Stimulated activated CD4-positive, alpha-beta T cell treated with anti-CD3 and anti-CD28 coated beads, Interleukin-15, amount 100 ng/mL, for 1 hour (primary cell): ENCODE measurements at places on chromosomes 6 and 20.
A peak's percentile ranks its signal among the peaks of the same experiment; 100 is the strongest.

GRCh38 chr20:11917663-11918062 is at the start of gene BTBD3:
Gene BTBD3 (plus strand): TSS chr20:11917893. CDS start chr20:11918276, 383 bp downstream.
- no peak for DNase-seq

DNA sequence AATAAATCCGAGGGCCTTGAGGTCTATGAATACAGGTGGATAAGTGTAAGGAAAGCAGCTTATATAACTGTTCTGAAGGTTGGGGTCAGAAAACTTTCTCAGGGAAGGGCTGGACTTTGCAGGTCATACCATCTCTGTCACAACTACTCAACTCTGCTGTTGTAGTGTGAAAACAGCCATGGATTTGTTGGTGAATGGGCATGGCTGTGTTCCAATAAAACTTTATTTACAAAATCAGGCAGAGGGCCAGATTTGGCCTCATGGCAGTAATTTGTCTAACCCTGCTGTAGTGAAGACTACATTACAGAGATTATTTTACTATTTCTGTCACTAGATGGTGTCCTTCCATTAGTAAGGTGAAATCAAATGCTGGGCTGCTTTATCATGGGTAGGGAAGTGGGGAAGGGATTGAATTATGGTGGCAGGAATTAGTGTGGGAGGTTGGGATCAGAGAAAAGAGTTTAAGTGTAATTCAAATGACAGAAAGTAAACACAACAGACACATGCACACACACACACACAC is 409.6 kb upstream of the CHD6 start:
- DNase-seq = no peak

- DNase-seq = no peak
These were observed at the start of gene SPACA1 for GRCh38 chr6:88047510-88048150. Gene SPACA1 (plus strand): TSS chr6:88047841. CDS start chr6:88047906, 65 bp downstream.

GRCh38 chr20:53312957-53313356 is 280.7 kb downstream of the ZNF217 start:
- DNase-seq = no peak

DNA sequence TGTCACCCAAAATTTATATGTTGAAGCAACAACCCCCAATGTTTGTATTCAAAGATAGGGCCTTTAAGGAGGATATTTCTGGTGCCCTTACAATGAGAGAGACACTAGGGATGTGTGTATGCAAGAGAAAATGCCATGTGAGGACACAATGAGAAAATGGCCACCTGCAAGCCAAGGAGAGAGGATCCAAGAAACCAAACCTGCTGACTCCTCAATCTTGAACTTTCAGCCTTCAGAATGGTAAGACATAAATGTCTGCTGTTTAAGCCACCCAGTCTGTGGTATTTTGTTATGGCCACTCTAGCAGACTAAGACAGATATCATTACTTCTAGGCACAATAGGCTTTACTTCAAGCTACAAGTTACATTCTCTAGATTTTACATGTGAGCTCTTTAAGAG is 1145.1 kb upstream of the MAP3K7 start:
- no peak for DNase-seq

DNA sequence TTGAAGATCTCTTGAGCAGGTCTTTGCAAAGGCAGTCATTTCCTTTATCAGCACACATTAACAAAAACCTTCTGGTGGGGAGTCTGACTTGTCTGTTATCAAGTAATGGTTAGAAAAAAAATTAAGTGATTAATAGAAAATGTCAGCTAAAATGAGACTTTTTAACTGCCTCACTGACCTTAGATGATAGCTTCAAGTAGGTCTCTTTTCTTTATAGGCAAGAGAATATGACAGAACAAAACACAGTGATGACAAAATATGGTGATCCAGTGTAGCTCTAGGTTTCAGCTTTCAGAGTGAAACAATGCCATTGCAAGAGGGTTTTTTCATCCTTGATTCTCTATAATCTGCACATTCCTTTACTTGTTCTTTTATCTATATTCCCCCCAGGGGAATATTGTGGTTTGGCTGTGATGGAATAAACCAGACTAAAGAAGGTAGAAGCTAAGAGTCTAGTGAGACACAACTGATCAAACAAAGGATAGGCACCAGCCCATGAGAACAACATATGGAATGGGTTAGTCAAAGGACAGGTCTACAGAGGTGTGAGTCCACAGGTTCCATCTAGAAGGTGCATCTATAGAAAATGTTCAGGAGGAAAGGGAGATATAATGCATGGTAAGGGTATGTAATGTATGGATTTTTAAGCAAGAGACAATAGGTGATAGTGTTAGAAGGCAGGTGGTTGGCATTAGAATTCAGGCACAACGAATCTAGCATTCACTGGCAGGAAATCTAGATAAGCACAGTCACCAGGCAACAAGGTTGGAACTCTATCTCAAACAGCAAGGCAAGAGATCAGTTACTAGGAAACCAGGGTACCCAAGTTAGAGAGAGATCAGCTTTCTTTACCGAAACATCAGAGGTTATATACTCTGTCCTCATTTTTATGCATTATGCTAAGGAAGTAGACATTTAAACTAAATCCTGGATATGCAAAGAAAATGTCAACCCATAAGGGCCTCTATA is 228.9 kb upstream of the SMLR1 start:
- DNase-seq = no peak

DNA sequence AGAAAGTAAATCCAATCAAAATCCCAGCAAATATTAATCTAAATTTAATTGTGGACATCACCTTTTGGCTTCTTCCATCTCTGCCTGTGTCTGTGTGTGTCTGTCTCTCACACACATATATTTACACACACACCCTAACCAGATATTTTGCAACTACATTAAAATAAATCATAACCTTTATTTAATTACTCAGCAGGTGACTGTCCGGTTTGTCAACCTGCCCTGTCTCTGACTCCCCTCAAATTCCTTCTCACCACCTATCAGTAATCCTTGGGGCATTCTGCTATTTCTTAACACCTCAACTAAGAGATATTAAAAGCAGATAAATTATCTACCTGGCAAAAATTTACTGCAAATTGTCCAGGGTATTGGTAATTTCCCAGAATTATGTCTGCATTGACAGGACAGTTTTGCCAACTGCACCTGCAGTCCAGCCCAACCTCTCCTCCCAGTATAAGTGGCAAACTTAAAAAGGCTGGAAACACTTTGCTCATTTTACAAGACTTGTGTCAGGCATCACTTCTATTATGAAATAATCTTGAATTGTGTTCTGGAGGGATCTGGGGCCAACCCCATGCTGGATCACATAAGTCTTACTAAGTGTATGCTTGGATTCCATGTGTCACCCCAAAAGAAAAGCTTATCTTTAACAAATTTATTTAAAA is 216.1 kb downstream of the GMDS start:
- no peak for DNase-seq

DNA sequence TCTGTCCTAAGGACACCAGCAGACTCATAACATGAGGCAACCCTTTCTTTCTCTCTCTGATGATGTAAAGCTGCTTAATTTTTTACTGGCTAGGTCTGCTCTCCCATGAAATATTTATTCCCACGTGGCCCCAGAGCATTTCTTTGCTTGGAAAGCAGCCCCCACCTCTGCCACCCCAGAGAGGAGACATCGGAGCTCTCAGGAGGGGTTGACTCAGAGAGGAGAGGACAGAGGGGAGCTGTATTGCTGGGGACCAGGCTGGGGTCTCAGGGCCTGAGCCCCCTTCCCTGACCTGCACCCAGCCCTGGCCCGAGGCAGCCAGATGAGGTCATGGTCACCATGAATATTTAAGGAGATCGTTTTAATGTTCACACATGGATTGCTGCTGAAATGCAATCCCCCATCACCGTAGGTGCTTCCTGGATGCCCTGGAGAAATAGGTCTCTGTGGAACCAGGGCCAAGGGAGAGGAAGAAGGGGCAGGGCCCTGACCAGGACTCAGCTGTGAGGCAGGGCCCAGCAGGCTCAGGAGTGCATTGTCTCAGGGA is 117.5 kb downstream of the DLL1 start:
- no peak for DNase-seq

DNA sequence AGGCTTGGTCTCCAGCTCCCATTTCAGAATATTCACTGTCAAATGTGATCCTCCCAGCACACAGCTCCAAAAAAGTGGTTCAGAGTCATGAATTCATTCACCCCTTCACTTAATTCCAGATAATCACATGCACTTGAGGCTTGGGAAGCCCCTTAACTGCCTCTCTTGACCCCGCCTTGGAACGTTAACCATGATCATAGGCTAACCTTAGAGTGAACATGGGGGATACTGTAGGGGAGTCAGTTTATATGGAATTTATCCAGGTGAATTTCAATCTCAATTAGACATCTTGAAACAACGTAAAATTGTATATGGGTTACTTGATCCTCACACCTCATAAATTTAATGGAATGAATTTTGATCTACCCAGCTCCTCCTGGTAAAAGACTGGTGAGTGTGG is 346.8 kb upstream of the ARID1B start:
- DNase-seq = no peak

DNA sequence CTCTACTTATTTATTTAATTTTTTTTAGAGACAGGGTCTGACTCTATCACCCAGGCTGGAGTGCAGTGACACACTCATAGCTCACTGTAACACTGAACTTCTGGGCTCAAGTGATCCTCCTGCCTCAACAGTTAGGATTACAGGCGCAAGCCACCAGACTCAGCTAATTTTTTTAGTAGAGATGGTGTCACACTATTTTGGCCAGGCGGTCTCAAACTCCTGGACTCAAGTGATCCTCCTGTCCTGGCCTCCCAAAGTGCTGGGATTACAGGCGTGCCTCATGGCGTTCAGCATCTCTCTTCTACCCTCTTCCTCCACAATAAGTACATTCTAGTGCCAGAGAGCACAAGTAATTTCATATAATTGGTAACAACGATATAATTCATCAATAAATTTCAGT is 5.5 kb downstream of the SSR1 start:
- DNase-seq = no peak

GRCh38 chr6:157570752-157571151 is 189.8 kb downstream of the ZDHHC14 start:
- no peak for DNase-seq

GRCh38 chr20:56451056-56451765 is 17.2 kb upstream of the RTF2 start:
- no peak for DNase-seq

GRCh38 chr6:53484476-53485280 is 60.2 kb downstream of the GCLC start:
- DNase-seq = peak; percentile 26

GRCh38 chr6:163094881-163095280 is 319.6 kb upstream of the QKI start:
- DNase-seq = no peak
